ENCODE measurements at places on chromosomes 2 and 18.

GRCh38 chr2:134296301-134296700 lies 42.4 kb downstream of the MGAT5 start:
- no peak for DNase-seq

DNA sequence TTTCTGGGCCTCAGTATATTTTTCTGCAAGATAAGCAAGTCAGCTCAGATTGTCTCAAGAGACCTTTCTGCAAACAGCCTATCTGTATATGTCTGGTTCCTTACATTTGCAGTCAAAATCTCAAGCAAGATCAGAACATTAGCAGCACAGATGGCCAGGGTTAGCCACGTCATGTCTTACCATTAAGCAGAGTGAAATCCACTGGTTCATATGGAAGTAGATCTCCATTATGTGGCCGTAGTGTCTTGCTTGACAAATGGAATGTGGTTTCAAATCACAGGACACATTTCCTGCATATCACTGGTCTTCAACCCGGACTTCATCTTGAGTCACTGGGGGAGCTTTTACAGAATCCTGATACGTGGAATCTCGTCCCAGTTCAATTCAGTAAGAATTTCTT lies 500.2 kb downstream of the FBXO15 start:
- DNase-seq = no peak

DNA sequence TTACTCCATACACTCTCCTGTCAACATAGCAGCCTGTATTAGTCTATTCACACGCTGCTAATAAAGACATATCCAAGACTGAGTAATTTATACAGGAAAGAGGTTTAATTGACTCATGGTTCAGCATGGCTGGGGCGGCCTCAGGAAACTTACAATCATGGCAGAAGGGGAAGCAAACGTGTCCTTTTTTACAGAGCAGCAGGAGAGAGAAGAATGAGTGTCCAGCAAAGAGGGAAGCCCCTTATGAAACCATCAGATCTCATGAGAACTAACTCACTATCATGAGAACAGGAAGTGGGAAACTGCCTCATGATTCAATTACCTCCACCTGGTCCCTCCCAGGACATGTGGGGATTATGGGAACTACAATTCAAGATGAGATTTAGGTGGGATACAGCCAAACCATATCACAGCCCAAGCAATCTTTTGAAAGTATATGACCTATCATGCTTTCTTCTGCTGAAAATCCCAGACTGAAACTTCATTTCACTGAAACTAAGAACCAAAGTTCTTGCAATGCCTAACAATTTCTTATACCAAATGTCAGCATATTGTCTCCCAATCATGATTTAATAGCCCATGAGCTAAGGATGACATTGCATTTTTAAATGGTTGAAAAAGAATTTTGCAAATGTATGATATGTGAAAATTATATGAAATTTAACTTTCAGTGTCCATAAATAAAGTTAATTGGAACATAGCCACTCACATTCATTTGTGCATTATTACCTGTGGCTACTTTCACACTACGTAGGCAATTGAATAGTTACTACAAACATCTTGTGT lies 686.8 kb upstream of the ZEB2 start:
- no peak for DNase-seq

DNA sequence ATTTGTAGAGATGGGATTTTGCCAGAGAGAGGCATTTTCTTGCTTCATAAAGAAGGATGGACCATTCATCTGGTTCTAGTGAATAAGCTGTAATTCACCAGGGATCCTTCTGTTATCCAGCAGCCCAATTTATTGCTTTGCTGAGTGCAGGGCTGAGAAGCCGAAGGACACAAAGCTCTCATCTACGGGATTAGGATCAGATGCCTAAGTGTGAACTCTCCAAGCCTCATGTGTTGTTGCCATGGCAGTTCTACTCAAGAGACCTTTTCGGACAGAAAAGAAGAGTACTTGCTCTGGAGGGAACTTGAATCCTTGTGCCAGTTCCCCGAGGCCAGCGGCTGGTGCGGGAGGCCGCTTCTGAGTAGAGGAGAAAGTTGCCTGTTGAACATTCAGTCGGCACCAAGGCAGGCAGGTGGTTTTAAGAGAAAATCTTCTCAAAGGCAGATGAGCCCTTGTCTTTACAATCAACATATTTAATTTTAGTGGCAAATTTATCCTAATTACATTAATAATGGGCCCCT lies 38.4 kb upstream of the MBP start:
- DNase-seq = no peak

GRCh38 chr2:29530281-29530680 lies 391.1 kb downstream of the ALK start:
- DNase-seq = no peak

DNA sequence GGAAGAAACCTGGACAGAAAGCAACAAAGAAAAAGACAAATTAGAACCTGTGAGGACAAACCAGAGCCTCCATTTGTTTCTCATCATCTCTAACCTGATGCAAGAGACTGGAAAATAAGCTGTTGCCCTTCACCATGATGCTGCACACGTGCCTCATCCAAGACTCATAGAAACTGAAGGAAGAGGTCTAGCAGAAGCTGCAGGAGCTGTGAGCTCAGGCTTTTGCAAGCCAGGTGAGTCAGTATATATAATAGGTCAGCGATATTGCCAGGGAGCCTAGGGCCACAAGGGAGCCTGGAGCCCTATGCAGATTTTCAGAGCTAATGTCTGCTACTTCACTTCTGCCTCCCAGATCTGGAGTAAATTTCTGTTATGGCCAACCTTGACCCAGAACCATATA lies 163.1 kb downstream of the LNPK start:
- DNase-seq = no peak

DNA sequence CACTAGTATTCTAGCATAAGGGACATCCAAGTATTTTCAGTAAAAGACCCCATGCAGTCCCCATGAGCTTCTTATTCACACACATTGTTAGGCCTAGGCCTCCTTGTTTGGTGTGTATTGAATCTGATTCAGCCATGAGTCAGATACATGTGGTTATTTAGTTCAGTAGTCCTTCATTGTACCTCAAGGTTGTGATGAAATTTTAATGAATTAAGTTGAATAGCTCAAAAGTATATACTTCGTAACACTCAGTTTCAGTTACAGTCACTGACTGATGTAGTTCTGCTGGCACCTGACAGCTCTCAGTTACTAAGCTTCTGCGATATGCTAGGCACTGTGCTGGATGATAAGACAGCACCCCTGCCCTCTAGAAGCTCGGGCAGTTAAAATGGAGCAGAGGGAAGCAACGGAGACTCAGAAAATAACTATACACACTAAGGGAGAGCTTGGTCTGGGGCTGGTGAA lies 86.4 kb downstream of the XRCC5 start:
- peak; percentile 75 for DNase-seq

GRCh38 chr2:199602271-199602895 lies 144.6 kb upstream of the SATB2 start:
- no peak for DNase-seq

GRCh38 chr2:48398285-48399002 lies 131.5 kb upstream of the STON1 start:
- no peak for DNase-seq

- DNase-seq = no peak
Measured at GRCh38 chr2:105397953-105398335, 907 bp downstream of the FHL2 start.

GRCh38 chr2:30252723-30253701 lies 21.7 kb downstream of the LBH start:
- peak; percentile 77 for DNase-seq

DNA sequence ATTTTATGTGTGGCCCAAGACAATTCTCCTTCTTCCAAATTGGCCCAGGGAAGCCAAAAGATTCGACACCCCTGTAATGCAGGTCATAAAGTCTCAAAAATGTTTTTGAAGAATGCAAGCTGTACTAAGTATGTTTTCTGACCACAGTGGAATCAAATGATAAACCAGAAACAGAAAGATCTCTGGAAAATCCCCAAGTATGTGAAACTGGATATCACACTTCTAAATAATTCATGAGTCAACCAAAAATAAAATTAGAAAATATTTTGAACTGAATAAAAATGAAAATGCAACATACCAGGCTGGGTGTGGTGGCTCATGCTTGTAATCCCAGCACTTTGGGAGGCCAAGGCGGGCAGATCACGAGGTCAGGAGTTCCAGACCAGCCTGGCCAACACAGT lies 34.1 kb upstream of the UBE2F start:
- peak; percentile 67 for DNase-seq

DNA sequence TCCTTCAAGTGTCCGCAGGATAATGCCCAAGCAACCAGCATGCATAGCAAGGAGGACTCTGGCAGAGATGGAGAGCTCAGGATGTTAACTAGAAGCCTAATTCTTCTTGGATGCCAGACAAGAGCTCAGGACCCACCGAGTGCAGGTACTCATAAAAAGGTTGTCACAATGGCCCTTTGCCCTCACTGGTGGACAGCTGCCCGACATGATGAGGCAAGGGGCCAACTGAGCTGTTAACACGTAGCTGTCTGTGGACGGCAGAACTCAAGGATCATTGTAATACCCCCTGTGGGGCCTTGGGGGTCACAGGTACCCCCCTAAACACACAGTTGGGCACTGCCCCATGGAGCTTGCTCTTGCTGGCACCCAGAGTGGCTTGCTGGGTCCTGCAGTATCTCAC lies 393.7 kb downstream of the PIK3C3 start:
- no peak for DNase-seq

DNA sequence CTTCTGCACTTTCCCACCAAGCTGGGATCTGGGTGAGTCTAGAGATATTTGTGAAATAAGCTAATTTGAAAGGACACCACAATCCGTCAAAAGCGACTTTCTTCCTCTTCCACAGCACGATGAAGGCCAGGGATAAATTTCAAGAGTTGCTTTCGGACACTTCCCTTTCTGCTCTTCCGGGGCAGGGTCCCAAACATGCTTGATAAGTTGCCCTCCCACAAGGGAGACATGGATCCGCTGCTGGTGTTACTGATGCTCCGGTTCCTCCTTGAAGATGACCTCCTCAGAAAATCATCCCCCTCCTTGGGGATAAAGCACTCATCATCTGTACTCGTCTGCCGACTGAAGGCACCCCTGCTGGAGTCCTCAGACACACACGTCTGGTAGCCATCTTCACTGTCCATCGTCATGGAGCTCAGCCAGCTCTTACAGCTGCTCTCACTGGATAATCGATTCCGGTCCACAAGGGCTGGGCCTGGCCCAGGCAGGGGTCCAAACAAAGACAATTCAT lies 28.2 kb downstream of the CYTIP start:
- no peak for DNase-seq

DNA sequence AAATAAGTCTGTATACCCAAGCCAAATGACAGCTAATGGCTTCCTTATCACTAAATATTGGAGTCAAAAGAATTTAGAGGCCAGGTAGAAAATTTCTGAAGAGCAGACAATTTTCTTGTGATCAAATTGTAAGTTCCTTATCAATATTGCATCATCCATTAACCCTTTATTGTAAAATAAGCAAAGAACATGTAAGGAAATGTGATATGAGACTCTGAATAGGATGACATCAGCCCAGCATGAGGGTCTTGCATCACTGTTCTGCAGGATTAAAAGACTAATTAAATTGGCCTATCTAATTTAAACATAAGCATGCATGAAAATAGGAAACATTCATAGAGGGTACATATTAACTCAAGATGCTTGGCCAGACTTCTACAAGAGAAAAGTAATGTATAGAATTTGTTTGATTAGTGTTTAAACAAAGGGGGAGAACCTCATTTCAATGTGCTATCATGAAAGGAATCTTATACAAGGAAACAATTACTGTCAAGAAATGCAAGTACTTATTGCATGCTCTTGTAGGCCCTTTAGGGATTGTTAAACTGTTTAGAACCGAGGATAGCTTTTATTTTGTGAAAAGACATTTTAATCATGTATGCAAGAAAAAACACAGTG lies 302.9 kb downstream of the PRKCE start:
- no peak for DNase-seq

- DNase-seq = peak; percentile 82
Measured at GRCh38 chr2:219522111-219523030, 8.1 kb downstream of the ASIC4 start.

DNA sequence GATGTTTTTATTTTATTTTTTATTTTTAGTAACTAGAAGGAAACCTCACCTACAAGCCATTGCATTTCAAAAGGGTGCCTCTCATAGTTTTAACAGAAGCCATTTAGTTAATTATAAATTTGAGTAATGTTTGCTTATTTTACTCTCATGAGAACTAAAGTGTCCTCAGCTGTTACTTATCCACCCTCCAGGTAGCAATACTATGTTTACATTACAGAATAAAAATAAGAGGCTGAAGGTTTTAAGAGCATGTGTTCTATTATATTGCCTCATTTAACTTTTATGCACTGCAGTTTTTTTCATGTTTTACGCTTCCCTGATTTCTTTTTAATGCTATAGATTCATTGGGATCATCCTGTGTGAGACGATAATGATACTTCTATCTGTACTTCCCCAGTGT lies 235.5 kb downstream of the THSD7B start:
- no peak for DNase-seq

DNA sequence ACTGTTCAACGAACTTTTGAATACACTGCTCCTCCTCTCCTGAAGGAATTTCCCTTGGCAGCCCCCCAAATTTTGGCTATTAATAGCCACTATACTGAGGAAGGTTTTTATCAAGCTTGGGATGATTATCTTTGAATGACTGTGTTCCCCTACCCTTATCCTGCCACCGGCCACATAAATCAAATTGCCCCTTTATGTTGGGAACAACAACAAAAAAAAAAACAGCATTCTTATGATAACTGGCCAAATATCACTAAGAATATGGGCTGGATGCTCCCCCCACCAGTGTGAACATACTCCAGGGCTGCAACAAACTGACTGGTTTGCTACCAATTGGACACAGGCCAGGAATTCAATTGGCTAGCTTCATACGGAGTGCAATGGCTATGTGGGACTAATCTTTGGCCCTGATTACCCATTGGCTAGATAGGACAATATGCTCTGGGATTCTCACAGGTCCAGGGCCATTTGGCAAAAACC lies 20.6 kb downstream of the DUSP11 start:
- peak; percentile 31 for DNase-seq

- no peak for DNase-seq
Measured at GRCh38 chr2:45001869-45002385, 7.3 kb downstream of the SIX2 start.

GRCh38 chr2:176156807-176157498 lies at the start of gene HOXD3:
Gene HOXD3, plus strand, starts transcription at chr2:176157307. Its CDS starts 11,808 bp downstream, at chr2:176169115.
- peak; percentile 54 for DNase-seq

DNA sequence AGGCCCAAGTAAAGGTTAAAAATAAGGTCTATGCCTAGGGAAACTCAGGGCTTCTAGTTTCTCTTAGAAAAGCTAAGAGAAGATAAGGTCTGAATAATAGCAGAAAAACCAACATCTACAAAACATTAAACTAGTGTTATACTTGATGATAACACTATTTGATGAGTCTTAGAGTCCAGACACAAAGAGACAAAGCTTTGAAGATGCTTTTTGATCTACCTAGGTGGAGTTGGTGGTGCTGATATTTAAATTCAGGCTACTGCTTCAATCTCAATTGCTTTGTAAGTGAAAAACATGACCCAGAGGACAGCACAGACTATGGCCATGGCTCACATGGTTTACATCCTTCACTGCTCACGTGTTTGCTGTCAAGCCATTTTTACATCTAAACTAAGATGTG lies 11.7 kb upstream of the MFF start:
- no peak for DNase-seq

DNA sequence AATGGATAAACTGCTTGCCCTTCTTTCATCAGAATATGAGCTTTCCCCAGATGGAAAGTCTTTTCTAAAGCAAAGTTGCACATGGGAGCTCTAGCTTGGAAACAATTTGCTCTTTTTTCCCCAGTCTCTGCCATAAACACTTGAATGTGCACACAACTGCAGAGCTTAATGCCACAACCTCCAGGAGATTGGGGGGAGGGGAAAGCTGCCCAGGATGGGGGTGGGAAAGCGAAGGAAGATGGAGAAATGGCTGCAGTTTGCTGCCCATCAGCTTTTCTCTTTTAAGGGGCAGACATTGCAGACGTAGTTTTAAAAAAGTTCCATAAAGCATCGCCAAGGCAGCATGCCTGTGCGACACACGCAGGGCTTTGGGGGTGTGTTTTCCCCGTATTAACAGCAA lies 1.5 kb downstream of the ACKR3 start:
- DNase-seq = no peak
